Dorsolateral prefrontal cortex (tissue), 122 donors: ENCODE measurements at places on chromosomes 12 and 14. TPM values are rescaled to one million over a fixed set of nuclear protein-coding genes. Genes with fewer than 3 reads are reported as not detected.
A peak's percentile ranks its signal among the peaks of the same experiment; 100 is the strongest.

Gene APOLD1
- 93.3 TPM for total RNA-seq

Gene TAS2R42
- not detected for total RNA-seq

Gene KLHDC1
- 34.9 TPM for total RNA-seq

Gene SLC16A7
- total RNA-seq, result 34.3 TPM

Gene TGM1
- 4.5 TPM for total RNA-seq

Gene ADAM21
- total RNA-seq, result 0.82 TPM

Gene PLCZ1
- total RNA-seq, result not detected

Gene BDKRB2
- total RNA-seq, result 1.9 TPM

Gene B4GALNT1
- total RNA-seq, result 113 TPM

Gene GNB3
- total RNA-seq, result 17.8 TPM

DNA sequence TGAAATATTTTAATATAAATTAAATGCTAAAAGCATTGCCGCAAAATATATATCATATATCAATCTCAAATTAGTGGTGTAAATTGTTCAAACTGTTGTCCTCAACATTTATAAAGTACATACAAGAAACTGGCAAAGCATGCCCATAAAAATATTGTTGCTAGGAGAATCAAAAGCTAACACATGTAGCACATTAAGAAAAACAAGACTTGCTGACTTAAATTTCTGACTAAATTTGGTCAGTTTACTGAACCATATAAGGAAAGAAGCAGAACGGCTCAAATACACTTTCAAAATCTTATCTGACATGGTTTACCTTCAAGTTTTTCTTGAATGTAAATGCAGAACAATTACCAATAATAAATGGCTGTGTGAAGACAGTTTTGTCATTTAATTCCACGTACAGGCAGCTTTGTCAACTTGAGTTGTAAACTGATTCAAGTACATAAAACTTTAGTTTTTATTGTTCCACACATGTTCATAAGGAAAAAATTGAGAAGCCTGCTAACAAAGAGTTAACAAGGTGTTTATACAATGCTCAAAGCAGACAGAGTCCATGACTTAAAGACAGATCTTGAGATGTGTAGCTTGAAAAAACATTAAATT is 50.4 kb downstream of the PPP1R12A start:
- DNase-seq, result no peak

- DNase-seq, result no peak
Measured at GRCh38 chr12:130169924-130170323, 7.7 kb downstream of the FZD10 start.

- DNase-seq, result no peak
Measured at GRCh38 chr14:37254411-37254947, 56.7 kb downstream of the MIPOL1 start.

DNA sequence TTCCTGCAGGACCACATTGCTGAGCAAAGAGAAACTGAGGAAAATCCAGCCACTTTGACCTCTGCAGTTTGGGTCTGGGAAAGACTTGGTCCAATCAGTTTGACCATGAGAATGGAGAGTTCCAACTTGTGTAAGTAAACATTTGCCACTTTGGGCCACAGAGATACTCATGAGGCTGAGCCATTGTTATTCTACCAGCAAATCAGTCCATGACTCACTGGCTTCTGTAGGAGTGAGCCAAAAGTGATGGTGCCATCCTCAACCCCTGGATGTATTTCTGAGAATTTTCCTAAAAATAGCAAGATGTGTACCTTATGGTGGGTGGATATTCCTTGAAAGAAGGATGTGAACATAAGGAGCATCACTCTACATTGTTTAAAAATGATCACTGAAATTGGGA is 192.9 kb upstream of the OR4E1 start:
- DNase-seq, result no peak

- DNase-seq, result no peak
Measured at GRCh38 chr12:50530532-50530931, 25.7 kb downstream of the DIP2B start.

GRCh38 chr12:124898923-124899294 is 15.5 kb downstream of the UBC start:
- no peak for DNase-seq

DNA sequence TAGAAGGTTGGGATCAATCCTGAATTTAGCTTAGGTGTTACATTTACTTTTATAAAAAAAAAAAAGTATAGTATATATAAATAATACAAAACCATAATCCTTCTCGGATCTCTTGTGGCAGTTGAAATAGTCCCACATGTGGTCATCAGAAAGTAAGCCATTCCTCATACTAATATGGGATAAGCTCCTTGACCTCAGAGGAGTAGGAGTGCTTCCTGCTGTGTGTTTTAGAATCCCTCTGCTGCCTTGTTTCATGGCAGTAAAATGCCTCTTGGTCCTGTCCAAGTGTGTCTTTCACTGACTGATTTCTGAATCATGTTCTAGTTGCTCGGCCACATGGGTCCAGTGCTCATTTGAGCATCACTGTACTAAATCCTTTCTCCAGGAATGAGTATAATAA is 117.0 kb downstream of the NTN4 start:
- DNase-seq, result no peak

GRCh38 chr14:89245802-89246201 is 171.2 kb downstream of the FOXN3 start:
- no peak for DNase-seq

- DNase-seq, result no peak
Measured at GRCh38 chr12:124191024-124191359, 103.9 kb upstream of the RFLNA start.

- DNase-seq, result peak; percentile 35
Measured at GRCh38 chr14:70317969-70318634, 41.4 kb downstream of the COX16 start.

- DNase-seq, result no peak
Measured at GRCh38 chr12:118102070-118102469, 1.7 kb downstream of the VSIG10 start.

- DNase-seq, result no peak
Measured at GRCh38 chr12:115801871-115802270, 475.6 kb downstream of the MED13L start.

DNA sequence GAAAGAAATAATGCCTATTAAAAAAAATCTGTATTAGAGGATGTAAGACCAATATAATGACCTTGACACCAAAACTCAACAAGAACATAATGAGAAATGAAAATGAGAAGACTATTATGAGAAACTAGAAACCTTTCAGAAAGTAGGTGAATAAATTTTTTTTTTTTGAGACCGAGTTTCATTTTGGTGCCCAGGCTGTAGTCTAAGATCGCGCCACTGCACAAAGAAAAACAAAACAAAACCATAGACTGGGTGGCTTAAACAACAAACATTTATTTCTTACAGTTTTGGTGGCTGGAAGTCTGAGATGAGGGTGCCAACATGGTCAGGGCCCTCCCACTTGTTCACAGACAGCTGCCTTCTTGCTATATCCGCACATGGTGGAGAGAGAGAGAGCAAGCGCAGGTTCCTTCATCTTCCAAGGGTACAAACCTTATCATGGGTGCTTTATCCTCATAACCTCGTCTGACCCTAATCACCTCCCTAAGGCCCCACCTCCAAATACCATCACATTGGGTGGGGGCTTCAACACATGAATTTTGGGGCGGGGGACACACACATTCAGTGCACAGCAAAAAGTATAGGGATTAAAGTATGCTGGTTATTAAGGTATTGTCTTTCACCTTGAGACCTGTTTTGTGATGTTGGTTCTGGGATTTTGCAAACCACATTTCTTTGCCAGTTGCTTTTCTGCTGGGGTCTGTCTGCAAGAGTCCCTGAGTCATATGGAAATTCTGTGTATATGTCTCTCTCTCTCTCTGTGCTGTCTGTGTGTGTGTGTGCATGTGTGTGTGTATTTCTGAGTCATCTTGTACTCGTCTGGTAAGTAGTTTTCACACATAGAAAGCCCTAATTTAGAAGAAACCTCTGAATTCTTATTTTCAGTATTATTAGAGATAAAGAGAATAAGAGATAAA is 26.2 kb downstream of the ZCRB1 start:
- no peak for DNase-seq

DNA sequence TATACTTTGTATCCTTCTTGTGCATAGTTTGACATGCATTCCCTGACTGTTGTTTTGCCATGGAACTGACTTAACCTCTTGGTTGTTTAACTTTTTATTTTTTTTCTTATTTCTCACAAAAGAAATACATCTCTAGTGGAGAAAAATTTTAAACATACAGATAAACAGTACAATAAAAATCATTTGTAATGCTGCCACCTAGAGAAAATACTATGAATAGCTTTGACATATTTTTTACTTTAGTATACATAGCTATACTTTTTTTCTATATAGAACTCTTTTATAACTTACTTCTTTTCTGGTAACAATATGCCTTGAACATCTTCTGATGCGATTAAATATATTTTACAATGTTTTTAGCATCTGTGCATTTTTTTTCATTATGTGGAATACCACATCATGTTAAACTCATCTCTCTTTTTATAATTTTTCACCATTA is 184.5 kb downstream of the AKAP6 start:
- no peak for DNase-seq

GRCh38 chr14:88322504-88323085 is 474 bp downstream of the KCNK10 start:
- DNase-seq, result peak; percentile 35

DNA sequence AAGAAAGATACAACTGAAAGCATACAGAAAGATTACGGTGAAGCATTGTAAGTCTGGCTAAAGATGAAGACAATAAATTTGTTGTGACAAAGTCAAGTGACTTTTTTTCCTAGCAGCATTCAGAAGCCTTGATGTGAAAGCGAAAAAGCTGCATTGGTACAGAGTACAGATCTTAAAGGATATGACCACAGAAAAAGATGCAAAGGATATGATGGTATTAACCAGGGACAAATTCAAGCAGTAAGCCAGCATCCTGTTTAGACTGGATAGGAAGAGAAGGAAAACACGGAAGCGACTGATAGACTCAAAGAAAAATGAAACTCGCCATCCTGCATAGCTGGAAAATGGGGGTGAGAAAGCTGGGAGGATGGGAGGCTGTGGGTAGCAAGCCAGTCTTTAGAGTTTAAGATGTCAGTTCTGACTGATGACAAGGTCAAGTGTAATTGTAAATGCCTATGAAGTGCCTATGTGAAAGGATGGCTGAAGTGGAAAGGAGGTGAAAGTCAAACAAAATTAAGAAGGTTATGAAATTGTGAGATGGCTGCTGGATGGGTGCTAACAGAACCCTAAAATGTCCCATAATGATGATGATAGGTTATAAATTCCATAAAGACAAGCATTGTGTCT is 92.4 kb downstream of the PHLDA1 start:
- no peak for DNase-seq

GRCh38 chr12:8562310-8562709 is 21.6 kb upstream of the CLEC4E start:
- no peak for DNase-seq

DNA sequence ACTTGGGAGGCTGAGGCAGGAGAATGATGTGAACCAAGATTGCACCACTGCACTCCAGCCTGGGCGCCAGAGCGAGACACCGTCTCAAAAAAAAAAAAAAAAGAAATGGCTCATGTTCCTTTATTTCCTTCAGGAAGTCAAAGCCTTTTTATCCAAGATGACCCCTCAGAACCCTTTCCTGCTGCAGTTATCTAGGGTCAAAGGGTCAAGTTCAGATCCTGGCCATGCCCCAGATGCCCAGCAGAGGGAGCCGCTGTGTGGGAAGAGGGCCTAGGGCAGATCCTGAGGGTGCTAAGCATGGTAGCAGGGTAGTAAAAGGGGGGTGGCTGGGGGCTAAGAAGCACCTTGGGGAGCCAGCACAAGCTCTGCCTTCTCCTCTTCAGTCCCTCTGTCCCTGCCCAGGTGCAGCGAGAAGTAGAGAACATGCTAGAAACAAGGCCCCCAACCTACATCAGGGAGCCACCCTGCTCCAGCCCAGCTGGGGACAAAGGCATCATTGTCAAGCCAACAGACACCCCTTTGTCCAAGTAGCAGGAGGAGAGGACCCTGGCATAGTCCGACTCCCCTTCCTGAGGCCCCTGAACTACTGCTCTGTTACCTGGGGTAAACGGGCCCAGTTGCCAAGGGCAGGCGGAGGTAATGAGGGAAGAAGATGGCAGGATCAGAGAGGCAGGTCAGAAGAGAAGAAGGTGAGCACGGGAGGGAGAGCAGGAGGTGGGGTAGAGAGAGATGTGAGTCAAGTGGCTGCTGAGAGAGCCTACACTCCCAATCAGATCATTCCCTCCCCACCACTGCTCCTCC is 6.5 kb downstream of the NFE2 start:
- no peak for DNase-seq

- no peak for DNase-seq
Measured at GRCh38 chr12:100248886-100249285, 18.0 kb downstream of the DEPDC4 start.

GRCh38 chr12:56358836-56359532 is 923 bp downstream of the STAT2 start:
- peak; percentile 45 for DNase-seq

DNA sequence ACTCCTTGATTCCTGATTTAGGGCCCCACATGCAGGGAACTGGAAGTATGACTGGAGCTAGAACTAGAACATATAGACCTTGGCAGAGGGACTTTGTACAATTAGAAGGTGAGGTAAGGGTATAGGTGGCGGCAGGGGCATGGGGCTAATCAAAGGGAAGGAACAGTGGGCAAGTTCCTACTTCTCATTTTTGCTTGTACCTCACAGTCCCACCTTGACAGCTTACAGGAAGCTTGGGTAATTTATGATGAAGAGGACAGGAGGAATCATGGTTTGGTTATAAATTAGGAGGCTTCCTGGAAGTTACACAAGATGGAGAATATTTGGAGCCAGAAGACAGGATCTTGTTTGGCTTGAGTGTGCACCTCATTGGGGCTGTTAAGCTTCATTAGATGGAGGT is 33.4 kb downstream of the SUSD6 start:
- no peak for DNase-seq

GRCh38 chr14:21498540-21499526 is 12.3 kb downstream of the METTL3 start:
- DNase-seq, result no peak
